T-helper 17 cell (primary cell): ENCODE measurements at places on chromosomes 4 and X. TPM values are rescaled to one million over a fixed set of nuclear protein-coding genes. Genes with fewer than 3 reads are reported as not detected.

GRCh38 chr4:60134099-60134498 is 1066.0 kb upstream of the ADGRL3 start:
- DNase-seq, result no peak

GRCh38 chrX:132614297-132614696 is 125.5 kb upstream of the MBNL3 start:
- DNase-seq, result no peak

The APLN gene
- not detected for total RNA-seq

The PAK3 gene
- 1.4 TPM for total RNA-seq

The IL1RAPL1 gene
- total RNA-seq, result not detected

The CT45A1 gene
- not detected for total RNA-seq

The AMTN gene
- total RNA-seq, result not detected

The PNMA3 gene
- 6.3 TPM for total RNA-seq
